ENCODE measurements at places on chromosomes 12 and 14. TPM values are rescaled to one million over a fixed set of nuclear protein-coding genes. Genes with fewer than 3 reads are reported as not detected.
A peak's percentile ranks its signal among the peaks of the same experiment; 100 is the strongest.

DNA sequence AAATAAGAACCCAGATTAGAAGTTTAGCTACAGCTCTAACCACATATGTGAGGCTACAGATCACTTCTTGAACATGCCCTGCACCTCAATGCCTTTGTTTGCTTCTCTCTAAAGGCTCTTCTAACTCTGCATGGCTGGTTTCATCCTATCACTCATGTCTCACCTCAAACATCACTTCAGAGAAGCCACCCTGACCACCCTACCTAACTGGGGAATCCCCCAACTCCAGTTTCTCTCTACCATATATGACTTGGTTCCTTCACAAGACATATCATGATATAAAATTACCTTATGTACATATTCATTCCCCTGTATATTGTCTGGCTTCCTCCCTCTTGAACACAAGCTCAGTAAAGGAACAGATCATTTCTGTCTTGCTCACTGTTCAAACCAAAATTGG, 250.2 kb upstream of the GRIP1 start:
- DNase-seq = peak; percentile 62

GRIP1 gene
- total RNA-seq = 0.95 TPM

ADAM20 gene
- total RNA-seq = 0.36 TPM

DNA sequence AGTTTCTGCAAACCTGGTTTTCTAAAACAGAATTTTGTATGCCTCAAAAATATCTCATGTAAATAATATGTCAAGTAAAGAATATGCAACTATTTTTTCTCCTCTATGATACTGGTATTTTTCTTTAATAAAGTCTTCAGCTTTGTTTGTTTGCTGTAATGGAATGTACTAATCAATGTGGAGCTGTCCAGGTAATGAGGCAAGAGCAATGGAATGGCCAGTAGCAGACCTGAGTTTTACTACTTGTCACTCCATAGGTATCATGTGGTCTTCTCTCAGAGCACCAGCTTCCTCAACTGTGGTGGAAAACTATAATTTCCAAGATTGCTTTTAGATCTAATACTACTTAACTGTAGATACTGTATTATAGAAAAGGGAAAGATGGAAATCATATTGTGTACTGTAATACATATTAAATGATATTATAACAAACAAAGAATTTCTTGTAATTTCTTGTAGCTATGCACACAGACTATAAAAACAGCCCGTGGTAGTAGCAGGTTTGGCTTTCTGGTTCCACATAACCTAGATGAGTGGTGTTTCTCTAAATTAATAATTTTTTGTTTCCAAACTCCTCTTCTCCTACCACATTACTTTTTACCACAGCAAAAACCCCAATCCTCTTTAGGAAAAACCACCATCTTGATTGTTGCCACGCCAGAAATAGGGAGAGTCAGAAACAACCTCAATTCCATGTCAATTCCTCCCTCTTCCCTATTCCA, 70.6 kb downstream of the KIF21A start:
- DNase-seq = no peak

DNA sequence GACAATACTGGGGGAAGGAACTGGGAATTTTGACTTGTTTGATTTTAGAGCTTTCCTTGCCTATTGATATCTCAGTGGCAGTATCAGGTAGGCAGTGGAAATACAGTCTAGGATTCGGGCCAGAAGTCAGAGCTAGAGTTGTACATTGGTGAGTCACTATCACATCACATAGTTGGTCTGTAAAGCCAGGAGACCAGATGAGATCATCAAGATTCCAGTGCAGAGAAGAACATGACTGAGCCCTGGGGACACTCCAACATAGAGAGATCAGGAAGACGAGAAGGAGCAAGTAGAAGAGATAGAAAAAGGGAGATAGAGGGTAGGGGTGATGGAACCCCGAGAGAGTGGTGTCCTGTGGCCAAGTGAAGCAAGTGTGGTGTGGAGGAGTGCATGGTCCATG, 46.6 kb upstream of the NR1H4 start:
- DNase-seq = no peak

DNA sequence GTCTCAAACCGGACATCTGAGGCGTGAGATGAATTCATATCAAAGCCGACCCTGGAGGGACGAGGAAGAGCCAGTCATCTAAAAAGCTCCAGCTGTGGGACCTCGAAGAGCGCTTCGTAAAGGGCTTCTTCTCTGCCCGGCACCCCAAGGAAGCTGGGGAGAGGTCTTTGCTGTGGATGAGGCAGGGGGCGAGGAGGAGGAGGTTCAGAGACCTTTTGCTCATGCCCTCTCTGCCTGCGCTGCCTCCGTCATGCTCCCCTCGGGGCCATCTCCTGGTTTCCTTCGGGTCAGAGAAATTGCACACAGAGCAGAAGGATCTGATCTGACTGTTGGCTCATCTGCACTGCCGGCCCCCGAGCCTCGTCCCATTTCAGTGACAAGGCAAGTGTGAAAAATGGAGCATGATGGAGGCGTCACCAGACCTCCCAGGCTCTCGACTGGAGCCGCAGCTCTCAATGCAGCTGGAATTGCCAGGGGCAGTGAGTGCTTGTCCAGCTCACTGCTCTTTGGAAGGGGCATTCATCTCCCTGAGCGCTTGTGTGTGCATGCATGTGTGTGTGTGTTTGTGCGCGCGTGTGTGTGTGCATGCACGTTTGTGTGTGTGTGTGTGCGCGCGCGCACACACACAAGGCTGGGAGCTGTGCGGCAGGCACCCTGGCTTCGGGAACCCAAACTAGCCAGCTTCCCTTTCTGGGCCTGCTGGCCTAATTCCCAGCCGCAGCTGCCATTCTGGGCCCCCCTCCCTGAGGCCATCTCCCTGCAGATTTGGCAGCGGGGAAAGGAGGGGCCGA, 9.2 kb downstream of the CABP1 start:
- no peak for DNase-seq

Measured in activated CD4-positive, alpha-beta memory T cell treated with anti-CD3 and anti-CD28 coated beads for 36 hours (primary cell).